ENCODE measurements at places on chromosomes 6 and 20. TPM values are rescaled to one million over a fixed set of nuclear protein-coding genes. Genes with fewer than 3 reads are reported as not detected.

Gene CLPSL2
- not detected for total RNA-seq

DNA sequence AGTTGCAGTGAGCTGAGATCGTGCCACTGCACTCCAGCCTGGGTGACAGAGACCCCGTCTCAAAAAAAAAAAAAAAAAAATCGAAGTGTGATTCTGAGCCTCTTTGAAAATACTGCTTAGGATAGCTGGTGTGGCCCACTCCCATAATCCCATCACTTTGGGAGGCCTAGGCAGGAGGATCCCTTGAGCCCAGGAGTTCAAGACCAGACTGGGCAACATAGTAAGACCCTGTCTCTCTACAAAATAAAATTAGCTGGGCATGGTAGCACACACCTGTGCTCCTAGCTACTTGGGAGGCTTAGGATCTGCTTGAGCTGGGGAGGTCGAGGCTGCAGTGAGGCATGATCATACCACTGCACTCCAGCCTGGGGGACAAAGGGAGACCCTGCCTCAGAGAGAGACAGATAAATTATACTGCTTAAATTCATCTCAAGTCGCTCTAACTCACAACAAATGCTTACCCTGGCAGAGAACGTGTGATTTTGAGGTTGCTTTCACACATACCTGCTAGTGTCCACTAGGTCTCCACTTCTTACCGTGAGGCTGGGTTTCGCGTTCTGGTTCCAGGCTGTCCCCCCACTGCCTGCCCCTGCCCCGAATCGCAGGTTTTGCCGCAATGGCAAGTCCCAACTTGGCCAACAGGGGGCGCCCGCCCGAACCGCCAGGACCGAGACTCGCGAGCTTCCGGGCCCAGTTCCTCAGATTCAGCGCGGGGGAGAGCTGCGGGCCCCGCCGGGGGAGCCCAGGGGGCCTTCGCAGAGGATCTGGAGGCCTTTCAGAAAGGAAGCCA lies 12.3 kb upstream of the TMC2 start:
- DNase-seq = peak; percentile 82

DNA sequence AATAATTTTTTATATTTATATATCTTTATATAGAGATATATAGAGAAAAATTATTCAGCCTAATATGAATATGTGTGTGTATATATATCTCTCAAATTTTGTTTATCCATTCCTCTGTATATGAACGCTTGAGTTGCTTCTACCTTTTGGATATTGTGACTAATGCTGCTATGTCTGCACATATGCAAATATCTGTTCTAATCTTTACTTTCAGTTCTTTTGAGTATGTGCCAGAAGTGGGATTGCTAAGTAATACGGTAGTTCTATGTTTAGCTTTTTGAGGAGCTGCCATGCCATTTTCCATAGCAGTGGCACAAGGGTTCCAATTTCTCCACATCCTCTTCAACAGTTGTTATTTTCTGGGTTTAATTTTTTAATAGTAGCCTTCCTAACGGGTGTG lies 72.8 kb upstream of the CEP85L start:
- DNase-seq = no peak

DNA sequence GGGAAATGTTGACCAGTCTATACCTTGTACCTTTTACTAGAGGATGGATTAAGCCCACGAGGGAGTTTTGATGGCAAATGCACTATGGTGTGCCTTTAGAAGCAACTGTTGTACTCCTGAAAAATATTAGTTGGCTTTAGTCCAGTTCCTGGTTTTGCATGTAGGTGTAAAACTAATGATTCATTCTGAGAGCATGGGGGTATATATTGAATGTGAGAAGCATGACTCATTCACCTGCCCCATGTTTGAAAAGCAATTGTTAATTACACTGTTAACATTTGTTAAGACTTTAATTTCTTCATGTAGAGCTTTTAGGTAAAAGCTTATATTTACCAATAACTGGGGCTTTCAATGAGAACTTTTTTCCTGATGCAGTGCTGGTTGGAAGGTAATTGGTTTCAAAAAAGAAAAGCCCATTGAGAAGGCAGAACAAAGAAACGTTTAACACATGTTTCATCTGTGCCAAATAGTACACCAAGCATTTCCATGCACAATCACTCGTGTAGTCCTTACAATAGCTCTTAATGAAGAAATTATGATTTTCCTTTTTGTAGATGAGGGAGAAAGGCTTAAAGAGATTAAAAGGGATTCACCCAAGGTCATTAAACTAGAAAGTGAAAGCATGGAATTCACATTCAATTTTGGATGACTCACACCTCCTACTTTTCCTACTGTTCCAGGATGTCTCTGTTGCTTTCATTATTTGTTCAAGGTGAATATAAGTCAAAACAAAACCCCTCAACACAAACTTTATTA lies 134.1 kb downstream of the CCDC170 start:
- no peak for DNase-seq

DNA sequence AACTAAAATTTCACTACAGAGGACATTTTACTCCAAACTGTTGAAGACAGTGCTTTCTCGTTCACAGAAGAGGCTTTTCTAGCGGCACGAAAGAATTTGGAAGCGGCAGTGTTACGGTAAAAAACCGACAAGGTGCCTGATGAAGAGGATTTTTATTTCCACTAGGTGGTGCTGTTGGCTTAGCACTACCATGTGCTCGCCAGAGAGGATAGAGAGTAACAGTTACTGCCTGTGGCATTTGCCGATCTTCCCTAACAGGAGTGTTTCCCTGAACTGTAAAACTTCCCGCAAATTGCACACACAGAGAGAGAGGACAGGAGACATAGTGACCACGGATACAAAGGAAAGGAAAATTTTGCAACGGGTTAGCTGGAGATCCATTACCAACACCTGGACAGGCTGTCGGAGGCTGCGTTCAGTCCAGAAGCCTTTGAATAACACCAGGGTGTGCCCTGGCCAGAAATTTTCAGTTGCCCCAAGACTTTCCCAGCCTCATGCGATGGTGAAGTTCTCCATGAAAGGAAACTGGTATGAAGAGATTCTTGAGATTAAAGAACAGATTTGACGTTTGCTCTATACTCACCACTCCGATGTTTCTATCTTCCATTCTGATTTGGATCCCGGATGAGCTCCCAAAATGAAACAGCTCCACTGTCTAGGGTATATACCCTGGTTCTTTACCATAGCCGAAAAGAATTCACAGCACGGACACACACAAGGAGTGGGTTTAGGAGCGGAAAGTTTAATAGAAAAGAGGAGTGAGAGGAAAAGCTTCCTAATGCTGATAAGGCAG lies 48.1 kb downstream of the HLA-DPB1 start:
- no peak for DNase-seq

DNA sequence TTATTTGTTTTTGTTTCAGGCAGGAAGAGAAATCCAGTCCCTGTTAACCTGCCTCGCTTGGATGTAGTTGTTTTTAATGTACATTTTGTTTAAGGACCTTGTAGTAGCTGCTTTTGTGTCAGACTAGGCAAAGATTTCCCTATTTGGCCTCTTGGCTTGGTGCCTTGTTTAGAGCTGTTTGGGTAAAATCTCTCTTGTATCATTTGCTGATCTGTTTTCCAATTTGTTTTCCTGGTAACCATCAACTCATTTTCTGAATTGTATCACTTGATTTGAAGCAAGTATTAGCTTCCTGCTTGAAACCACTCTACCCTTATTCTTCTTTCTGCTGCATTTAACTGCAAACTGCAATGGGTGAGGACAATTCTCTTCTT lies 160.7 kb downstream of the ZFAND3 start:
- no peak for DNase-seq

All from omental fat pad (tissue), 4 donors.